T-helper 22 cell (primary cell): ENCODE measurements at places on chromosomes 5 and 9.

DNA sequence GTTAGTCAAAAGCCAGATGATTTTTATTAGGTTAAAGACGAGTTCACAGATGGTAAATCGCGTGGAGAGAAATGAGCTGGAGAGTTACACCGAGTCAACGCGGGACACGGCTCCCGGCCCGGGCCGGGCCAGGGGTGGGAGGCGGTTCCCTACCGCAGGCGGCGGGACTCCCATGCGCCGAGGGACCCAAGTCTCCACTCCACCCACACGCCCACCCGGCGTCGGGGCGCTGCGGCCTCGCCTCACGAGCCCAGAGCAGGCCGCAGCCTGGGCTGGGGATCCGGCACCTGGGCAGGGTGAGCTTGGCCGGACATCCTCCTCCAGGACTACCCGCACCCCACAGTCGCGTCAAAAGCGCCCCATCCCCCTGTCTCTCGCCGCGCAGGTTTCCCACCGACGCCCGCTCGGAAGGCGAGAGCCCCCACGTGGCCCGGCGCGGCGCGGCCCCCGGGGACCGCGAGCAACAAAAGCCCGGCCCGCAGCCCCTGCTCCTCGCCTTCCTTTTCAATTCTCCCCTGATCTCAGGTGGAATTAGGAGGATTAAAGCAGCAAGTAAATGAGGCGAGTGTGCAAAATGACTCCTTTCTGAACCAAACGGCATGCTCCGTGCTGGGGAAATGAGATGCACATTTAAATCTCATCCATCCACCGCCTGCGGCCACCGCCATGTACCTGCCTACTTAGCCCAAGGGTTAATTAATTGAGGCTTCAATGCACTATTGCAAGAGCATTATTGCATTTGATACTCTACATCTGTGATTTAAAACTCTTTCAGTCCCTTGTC, 196.5 kb upstream of the TBCA start:
- no peak for DNase-seq

DNA sequence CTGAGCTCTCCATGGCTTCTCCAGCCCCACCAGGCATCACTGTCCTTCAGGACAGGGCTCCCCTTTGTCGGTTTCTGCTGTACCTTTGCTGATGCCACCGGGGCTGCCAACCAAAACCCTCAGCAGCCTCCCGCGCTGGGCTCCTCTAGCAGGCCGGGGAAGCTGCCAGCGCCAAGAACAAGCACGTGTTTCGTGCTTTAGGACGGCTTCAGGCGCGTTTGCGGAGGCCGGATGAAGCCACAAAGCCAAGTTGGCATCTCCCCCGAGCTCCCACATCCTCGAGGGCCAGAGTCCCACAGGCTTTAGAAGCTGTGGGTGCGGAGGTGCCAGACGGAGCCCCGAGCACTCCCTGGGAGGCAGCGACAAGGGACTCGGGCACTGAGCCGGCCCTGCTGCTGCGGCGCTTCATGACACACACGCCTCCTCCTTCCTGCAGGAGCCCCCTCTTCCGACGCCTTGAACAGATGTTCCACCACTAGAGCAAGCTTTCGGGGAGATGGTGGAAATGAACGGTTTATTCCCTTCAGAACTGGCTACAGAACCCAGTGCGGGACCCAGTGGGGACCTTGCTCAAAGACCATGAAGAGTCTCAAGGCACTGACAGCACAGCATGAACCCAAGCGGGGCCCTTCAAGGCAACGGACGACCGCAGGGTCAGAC, 36.7 kb downstream of the SARDH start:
- peak; percentile 39 for DNase-seq

DNA sequence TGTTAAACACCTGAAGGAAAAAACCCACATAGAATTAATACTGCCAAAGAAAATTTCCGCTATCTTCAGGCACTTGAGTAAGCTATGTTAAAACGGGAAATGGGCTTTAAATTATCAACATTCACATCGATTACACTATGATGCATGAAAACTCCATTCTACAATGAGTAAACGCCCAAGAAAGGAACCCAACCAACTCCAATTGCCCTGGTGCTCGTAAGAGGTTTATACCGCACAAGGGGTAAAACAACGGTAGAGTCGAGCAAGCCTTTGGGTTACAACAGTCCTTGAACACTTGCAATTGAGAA, 1.0 kb downstream of the AGTPBP1 start:
- no peak for DNase-seq

GRCh38 chr5:135203593-135204036, 169.6 kb upstream of the PITX1 start:
- DNase-seq = no peak
